ENCODE measurements at places on chromosomes 16 and 17. TPM values are rescaled to one million over a fixed set of nuclear protein-coding genes. Genes with fewer than 3 reads are reported as not detected.
A peak's percentile ranks its signal among the peaks of the same experiment; 100 is the strongest.

- DNase-seq = no peak
Measured at GRCh38 chr17:41390411-41390938, 6.9 kb downstream of the KRT31 start.

GRCh38 chr16:52436339-52437276 lies 110.3 kb downstream of the TOX3 start:
- DNase-seq = no peak

PSKH1 gene
- total RNA-seq = 6.1 TPM

DNA sequence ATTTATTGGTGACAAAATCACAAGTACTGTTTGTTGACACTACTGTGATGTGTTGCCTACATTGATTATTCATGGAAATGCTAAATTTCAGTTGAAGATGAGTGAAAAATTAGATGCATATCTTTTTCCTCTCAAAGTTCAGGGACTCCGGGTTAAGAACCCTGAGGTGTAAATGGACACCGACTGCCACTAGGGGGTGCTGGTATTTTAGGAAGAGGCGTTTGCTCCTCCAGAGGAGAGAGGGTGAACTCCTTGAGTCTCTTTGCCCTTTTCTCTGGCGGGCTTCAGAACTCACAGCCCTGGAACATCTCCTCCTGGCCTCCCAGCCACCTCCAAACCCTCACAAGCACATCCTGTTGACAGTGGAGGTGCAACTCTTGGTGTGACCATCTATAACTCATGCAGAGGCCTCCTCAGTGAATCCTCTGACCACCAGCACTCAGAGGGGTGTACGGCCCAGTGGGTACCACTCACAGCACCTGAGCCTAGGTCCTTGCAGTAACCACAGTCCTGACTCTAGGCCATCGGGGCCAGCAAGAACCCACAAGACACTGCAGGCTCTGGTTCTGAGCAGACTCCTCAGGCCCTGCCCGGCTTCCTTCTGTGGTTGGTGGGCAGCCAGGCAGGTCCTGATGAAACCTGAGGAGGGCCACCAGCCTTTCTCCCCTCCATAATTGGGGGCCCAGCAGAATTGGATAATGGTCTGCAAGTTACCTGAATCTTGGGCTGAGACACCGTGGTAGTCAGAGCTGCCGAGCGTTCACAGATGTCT lies 26.2 kb upstream of the PIK3R5 start:
- DNase-seq = peak; percentile 25

JPH3 gene
- total RNA-seq = 0.05 TPM

CYGB gene
- not detected for total RNA-seq

DNA sequence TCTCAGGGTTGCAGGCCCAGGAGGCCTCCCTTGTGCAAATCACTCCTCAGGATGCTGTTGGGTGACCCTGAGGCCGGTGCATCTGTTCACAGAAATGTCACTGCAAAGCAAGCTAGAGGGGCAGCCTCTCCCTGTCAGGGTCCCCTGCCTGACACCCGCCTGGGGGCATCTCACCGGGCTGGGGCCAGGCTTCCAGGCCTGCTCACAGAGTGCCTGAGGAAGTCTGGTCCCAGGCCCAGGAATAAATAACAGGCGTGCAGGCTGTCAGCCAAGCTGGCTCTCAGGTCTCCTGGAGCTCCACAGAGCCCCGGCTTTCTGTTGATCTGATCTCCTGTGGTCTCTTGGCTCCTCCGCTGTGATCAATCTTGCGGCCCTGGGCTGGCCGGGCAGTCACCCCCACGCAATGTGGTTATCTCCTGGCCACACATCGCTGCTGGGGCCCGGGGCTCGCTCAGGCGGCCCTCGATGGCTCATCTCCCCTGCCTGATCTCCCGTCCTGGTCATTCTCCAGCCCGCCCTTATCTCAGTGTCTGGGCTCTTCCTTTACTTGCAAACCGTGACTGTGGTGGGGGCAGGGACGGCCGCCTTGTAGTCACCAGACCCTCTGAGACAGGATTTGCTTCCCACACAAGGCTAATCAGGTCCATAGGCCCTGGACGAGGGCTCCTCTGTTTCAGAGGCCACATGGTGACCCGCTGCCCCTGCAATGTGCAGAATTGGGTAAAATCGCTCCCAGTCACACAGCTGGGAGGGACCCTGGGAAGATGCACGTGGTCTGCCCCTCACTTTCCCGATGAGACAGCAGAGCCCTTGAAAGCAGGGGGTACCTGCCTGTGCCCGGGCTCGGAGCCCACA lies 231.2 kb upstream of the GSE1 start:
- no peak for DNase-seq

KIFC3 gene
- 38.8 TPM for total RNA-seq

CCDC200 gene
- total RNA-seq = not detected

DNA sequence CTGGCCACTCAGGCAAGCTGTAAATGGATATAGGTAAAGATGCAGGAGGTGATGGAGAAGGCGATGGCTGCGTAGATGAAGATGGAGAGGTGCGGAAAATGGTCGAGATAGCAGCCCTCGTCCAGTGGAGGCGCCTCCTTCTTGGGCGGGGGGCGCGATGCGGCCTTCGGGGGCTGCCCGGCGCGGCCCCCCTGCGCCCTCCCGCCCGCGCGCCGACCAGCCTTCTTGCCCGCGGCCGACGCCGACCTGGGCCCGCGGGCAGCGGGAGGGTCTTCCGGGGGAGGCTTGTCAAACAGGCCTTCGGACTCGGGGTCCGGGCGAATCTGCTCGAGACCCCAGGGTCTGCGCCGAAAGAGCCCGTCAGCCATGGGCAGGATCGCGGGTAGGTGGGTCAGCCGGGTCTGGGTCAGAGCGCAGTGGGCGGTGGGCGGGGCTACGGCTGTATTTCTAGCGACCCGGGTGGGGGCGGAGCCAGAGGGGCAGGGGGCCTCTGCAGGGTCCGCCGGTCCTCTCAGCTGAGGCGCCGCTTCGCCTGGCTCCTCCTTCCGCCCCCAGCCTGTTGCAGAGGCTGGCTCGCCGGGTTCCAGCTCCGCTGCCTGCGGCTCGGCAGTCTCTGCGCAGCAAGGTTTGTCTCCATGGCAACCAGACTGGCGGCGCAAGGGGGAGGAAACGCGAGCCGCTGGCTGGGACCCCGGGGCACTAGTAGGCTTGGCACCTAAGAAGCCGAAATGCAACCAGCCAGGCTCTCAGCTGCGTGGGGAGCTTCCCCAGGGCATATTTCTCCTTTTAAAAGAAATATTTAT lies 14.4 kb downstream of the MIS12 start:
- peak; percentile 83 for DNase-seq

DNA sequence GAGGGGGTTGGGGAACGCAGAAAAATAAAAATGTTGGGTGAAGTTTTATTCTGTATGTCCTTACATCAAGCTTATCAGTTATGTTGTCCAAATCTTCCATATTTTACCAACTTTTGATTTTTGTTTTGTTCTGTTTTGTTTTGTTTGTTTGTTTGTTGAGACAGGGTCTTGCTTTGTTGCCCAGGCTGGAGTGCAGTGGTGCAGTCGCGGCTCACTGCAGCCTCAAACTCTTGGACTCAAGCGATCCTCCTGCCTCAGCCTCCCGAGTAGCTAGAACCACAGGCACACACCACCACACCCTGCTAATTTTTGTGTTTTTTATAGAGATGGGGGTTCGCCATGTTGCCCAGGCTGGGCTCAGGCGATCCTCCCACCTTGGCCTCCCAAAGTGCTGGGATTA lies 20.8 kb downstream of the ZNRF1 start:
- no peak for DNase-seq

DNA sequence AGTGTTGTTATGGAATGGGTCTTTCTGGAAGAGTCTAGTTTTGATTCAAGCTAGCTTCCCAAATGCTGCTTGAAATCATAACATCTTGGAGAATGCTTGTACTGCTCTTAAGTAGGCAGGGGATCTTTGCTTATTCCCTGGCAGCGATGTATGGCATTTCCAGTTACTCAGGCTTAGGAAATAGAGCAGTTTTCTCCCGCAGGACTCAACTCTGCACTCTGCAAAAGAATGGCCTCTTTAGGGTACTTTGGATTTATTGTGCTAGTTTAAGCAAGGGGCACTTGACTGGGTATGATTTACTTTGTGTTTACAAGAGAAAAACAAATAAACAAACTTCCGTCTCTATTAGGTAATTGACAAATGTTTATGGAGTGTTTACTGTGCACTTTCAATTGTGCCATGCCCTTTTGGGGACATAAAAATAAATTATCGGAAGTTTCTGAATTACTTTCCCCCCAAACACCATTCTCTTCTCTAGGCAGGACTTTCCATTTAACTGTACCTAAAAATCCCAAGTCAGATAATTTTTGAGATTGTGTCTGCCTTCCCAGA lies 164.0 kb downstream of the MAP2K6 start:
- DNase-seq = no peak

DNA sequence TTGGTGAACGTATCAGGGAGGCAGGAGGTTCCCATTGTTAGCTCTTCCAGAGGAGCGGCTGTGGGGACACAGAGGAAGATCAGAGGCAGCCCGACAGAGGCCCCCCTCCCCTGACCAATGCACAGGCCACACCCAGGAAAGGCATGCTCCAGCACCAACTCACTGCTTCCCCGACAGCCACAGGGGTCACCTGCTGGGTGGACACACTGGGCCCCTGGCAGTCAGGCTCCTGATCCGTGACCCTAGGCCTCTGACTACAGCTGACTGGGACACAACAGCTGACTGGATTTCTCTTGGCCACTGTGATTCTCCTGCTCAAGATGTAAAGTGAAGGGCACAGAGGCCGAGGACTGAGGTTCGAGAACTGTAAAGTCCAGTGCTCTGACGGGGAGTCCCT lies 63.5 kb downstream of the IL21R start:
- no peak for DNase-seq

DNA sequence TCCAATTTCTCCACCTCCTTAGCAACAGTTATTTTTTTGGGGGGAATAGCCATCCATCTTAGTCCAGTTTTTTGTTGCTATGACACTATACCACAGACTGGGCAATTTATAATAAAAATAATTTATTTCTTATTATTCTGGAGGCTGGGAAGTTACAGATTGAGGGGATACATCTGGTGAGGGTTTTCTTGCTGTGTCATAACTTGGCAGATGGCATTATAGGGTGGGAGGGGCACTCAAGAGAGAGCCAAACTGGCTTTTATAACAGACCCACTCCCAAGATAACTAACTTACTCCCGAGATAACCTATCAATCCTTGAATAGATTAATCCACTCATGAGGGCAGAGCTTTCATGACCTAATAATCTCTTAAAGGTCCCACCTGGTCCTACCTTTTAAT lies 84.2 kb downstream of the ABCA8 start:
- no peak for DNase-seq

HOXB4 gene
- 0.20 TPM for total RNA-seq

LHX1 gene
- 0.81 TPM for total RNA-seq

- peak; percentile 83 for DNase-seq
Measured at GRCh38 chr16:88784074-88784855, 755 bp downstream of the PIEZO1 start.

KRT33B gene
- total RNA-seq = 1.3 TPM

GRCh38 chr17:57164814-57165213 lies 79.8 kb downstream of the AKAP1 start:
- DNase-seq = no peak

DNA sequence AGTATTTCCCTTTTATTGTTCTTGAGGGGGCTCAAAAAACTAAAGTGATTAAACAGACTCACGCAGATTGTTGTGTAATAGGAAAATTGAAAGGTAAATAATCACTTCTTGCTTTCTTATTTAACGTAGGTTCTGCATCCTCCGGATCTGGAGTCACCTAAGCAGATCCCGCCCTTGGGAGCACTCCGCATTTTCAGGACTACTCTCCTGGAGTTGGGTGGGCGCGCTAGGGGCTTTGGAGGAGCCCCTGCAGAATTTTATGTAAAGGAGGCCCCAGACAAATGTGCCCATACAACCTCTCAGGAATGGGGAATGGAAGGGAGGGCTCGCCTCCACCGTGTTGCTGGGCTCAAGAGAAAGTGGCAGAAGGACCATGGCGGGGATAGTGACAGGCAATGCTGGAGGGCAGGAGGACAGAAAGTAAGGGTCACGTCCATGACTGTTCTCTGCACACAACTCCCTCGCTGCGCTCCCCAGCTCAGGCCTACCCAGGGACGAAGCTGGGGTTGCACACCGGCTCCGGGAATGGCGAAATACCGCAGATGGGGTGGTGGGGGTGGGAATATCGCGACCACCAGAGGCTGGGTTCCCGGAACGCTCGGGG lies 8.3 kb downstream of the MT2A start:
- no peak for DNase-seq

- no peak for DNase-seq
Measured at GRCh38 chr17:40479754-40480480, 21.5 kb downstream of the TNS4 start.

DNA sequence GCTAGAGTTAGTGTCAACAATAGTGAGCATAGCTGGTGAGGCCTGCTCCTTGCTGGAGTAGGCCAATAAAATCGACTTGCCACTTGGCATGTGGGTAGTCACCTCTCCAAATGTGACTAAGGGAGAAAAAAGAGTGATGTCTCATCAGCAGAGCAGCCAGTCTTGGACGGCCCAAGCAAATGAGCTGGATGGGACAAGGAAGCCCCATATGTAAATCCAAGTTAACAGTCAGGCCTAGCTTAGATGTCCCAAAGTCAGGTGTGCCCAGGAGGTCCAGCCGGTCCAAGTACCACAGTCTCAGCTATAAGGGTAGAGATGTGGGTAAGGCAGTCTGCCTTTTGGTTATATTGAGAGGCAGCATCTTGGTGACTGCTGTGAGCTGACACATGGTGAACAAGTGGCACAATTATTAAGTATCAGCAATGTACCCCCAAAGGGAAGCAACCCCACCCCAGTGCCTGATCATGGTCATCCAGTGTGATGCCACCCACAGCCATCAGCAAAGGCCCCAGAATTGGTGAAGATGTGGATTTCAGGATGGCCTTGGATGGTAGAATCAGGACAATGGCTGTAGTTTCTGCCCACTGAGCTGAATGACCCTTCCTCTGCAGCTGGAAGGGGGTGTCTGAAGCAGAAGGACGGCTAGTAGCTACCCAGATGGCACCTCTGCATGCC lies 83.4 kb downstream of the TNFRSF13B start:
- DNase-seq = peak; percentile 51

DNA sequence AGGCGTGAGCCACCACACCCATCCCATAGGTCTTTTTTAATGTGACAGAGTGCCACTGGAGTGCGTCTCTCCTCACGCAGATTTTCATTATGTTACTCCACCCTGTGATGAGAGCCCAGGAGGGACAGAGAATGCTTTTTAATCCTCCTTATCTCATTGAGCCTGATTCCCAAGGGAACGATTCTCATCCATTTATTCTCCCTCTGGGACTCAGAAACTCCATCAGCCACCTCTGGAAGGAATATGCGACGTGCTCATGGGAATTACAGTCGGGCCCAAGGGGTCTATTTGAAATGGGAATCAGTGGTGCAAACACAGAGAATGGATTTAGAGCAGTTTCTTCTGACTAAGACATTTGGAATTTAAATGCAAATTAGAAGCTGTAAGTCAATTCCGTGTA lies 155.9 kb upstream of the HSBP1 start:
- DNase-seq = no peak

CSH2 gene
- not detected for total RNA-seq

CFAP97D1 gene
- not detected for total RNA-seq

- DNase-seq = no peak
Measured at GRCh38 chr17:35368081-35368830, 5.2 kb downstream of the SLFN11 start.

OR2C1 gene
- total RNA-seq = not detected

GRCh38 chr17:28572259-28573039 lies 1.1 kb upstream of the PIGS start:
- DNase-seq = no peak

All from M059J (cell line).